Dermis blood vessel endothelial cell (primary cell): ENCODE measurements at places on chromosomes 16 and 17. TPM values are rescaled to one million over a fixed set of nuclear protein-coding genes. Genes with fewer than 3 reads are reported as not detected.

The CES3 gene
- total RNA-seq: not detected in 2 replicates

The TOP2A gene
- total RNA-seq: 39.3 and 152 TPM in 2 replicates

The SEZ6L2 gene
- 0.68 and 2.2 TPM in 2 replicates for total RNA-seq

The CDH5 gene
- 713 and 795 TPM in 2 replicates for total RNA-seq

The LPO gene
- total RNA-seq: under 0.01 TPM in 1 of 2 replicates, not detected in the other

The SRSF2 gene
- total RNA-seq: 146 and 355 TPM in 2 replicates

The GAS2L2 gene
- total RNA-seq: 0.05 and 0.17 TPM in 2 replicates

The ZNF213 gene
- total RNA-seq: 6.6 and 14.6 TPM in 2 replicates

The STAT5B gene
- 46.3 and 46.8 TPM in 2 replicates for total RNA-seq

The OSGIN1 gene
- 0.68 and 1.4 TPM in 2 replicates for total RNA-seq

The PRAC1 gene
- not detected in 2 replicates for total RNA-seq

The TP53TG3F gene
- not detected in 2 replicates for total RNA-seq
